ENCODE measurements at places on chromosomes 13 and 19.

DNA sequence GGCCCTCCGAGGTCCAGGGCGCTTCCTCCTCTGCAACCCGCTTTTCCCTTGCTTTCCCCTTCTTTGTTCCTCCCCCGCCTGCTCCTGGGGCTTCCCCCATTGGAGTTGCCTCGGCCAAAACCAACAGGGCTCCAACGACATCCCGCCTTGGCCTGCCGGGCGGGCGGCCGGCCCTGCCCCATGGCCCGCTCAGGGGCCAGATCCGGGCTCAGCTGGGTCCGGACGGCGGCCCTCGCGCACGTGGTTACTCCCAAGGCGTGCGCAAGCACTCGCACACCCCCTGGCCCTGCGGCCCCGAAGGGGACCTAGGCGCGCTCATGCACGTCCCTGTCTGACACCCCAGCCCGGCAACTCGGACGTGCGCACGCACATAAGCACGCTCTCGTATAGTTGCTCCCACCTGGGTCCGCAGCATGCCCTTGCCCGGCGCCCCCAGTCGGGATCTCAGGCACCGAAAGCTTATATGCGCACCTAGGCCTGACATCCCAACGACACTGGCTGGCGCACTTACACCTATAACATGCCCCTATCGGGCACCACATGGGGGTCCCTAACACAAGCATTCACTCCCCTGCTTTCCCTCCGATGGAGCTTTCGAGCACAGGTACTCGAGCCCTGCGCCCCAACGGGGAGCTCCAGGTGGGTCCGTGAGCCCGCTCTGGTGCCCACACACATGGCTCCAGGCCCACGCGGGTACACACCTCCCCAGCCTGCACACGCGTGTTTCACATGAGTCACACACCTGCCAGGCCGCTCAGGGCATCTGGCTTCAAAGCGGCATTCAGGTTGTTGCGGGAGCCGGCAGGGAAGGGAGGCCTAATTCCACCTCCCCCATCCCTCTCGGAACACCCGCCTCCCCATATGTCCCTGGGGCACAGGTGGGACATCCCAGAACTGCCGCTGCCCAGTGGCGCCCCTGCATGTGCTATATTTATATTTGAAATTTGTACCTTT, 15.0 kb downstream of the NFIX start:
- peak; percentile 61 for DNase-seq

- no peak for DNase-seq
Measured at GRCh38 chr13:33367926-33368325, 82.4 kb upstream of the STARD13 start.

GRCh38 chr19:54141356-54141755, 3.8 kb downstream of the CNOT3 start:
- DNase-seq, result no peak

DNA sequence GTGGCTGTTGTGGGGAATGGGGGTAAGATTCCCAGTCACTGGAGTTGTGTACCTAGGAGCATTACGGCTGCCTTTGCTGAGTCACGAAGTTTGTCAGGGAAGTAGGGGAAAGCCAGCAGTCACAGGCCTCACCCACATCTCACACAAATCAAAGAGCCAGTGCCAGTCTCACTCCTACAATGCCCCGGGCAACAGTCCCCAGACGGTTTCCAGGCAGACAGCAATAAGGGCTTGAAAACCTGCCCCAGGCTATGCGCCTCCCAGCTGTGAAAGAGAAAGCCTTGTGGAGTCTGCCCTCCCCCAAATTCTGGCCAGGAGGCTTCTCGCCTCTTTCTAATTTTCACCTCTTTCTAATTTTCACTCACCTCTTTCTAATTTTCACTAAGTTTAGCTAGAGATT, 142.3 kb upstream of the EDNRB start:
- DNase-seq, result no peak

DNA sequence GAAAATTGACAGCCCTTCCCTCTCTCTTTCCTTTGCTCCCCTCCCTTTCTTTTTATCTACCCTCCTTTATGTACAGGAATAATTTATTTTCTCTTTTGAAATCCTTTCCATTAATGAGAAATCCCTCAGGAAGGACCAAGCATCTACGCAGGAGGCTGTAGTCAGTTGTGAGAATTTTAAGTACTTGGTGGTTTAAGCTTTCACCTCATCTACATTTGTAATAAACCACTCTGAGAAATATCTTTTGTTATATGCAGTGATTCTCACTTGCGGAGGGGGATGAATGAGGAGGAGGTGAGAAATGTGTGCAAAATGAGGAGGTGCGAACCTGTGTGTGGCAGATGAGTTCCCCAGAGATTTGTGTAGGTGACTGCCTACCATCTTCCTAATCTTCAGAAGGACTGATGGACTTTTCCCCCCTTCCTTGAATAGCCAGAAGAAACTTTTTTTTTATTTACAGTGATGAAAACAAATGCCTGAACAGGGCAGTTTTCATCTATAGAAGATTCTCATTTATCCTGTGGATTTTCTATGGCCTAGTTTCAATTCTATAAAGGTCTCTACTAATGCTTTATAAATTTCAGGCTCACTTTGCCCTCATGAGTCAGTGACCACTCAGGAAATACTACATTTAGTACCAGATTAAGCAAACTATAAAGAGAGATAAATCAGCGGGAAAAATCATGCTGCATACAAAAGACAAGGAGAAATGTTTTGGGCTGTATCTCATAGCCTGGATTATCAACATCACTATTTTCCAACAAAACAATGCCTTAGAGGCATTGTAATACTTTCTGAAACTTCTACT, 118.3 kb downstream of the LHFPL6 start:
- DNase-seq, result no peak

- DNase-seq, result no peak
Measured at GRCh38 chr13:105663182-105663581, 872.3 kb downstream of the EFNB2 start.

- no peak for DNase-seq
Measured at GRCh38 chr13:113555141-113555540, 29.4 kb upstream of the TFDP1 start.

- no peak for DNase-seq
Measured at GRCh38 chr19:5947435-5947834, 30.5 kb downstream of the RANBP3 start.

- no peak for DNase-seq
Measured at GRCh38 chr19:39160523-39160861, 34.9 kb downstream of the PAK4 start.

GRCh38 chr19:4596033-4596904, 36.8 kb upstream of the SEMA6B start:
- DNase-seq, result no peak

- peak; percentile 24 for DNase-seq
Measured at GRCh38 chr19:34428549-34429285, 536 bp downstream of the UBA2 start.

DNA sequence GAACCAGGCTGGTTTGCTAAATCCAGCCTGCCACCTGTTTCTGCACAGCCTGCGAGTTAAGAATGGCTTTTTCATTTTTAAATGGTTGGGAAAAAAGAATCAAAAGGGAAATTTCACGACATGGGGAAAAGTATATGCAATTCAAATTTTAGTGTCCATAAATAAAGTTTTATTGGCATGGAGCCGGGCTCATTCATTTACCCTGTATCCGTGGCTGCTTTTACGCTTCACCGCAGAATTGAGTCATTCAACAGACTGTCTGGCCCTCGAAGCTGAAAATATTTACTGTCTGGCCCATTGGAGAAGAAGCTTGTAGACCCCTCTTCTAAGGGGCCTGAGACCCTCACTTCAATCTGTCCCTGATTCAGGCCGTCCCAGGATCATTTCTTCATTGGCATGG, 26.1 kb downstream of the IER2 start:
- no peak for DNase-seq

- DNase-seq, result peak; percentile 64
Measured at GRCh38 chr19:45059258-45059965, 16.9 kb downstream of the ZNF296 start.

GRCh38 chr13:95185311-95185710, 115.9 kb downstream of the ABCC4 start:
- no peak for DNase-seq

GRCh38 chr19:5775668-5776309, 8.8 kb downstream of the PRR22 start:
- DNase-seq, result no peak

DNA sequence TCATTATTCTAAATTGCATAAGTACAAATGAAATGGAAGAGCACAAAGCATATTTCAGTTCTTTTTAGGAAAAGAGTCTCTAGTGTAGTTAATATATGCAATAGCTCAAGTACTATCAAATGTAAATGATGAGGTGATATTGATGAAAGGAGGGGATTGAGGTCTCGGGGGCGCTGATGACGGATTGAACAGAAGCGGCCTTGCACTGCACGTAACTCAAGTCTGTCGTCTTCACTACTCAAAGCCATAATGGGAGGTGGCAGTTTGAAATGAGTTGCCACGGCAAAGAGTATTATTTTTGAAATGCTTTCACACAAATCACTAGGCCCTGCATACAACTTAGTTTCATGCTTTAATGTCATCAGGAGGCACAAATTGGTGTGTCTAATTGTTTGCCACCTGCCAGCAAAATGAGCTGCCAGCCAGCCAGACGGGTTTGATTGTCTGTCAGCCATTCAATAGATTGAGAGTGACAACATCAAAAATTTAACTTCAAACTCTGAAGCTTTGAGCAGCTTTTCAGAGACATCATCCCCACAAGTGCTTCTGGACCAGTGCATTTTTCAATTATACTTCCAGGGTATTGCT, 256.6 kb downstream of the NBEA start:
- peak; percentile 27 for DNase-seq

GRCh38 chr19:6947745-6948144, 60.4 kb downstream of the ADGRE1 start:
- DNase-seq, result no peak

- no peak for DNase-seq
Measured at GRCh38 chr13:114229506-114229905, 5.2 kb upstream of the CDC16 start.

DNA sequence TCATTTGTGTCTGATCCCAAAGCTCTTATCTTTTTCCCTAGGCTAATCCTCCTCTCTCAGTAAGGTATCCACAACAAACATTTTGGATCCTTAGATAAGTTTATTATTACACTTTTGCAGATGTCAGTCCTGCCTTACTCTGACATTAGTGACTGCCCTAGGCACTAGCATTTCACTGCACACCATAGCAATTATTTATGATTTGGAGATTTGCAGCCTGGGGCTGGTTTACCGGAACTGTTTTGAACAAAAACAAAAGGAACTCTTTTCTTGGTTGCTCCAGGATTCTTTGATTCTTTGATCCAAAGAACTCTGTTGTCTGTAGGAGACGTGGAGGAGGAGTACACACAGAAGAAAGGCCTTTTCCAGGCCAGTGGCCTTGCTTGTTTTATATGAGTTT, 80.4 kb downstream of the EDNRB start:
- DNase-seq, result no peak

DNA sequence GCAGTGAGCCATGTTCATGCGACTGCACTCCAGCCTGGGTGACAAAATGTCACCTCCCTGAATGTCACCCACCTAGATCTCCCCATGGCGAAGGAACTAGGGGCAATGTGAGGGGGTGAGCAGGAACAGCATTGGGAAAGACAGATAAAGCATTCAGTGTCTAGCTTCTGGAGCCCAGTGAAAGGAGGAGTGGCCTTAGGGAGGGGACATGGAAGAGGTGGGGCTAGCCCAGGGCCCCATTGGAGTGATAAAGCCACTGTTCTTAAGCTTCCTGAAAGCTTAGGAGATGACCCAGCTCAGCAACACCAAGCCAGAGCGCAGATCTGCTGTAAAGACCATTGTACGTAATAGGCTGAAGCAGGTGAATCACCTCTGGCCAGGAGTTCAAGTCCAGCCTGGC, 13.0 kb upstream of the KCNN1 start:
- DNase-seq, result no peak

- no peak for DNase-seq
Measured at GRCh38 chr13:90230311-90230710, 1117.2 kb upstream of the MIR17HG start.

GRCh38 chr13:99383511-99383921, 76.3 kb upstream of the GPR183 start:
- DNase-seq, result no peak

DNA sequence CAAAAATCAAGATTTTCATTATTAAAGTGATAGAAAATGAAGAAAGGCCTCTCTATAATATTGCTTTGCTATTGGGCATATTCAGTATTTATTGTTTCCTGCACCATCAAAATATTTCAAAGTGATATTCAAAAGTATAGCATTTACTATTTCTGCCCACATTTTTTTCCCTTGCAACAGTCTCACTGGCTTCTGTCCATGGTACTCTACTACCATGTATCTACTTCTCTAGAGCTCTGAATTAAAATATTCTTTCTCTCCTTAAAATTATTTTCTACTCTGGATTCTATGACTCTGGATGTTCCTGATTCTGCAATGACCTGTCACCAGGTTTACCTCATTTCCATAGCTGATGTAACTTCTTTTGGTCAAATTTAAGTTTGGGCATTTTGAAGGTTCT, 1508.3 kb upstream of the PRR20A start:
- DNase-seq, result no peak

- no peak for DNase-seq
Measured at GRCh38 chr13:96730676-96731075, 263.6 kb downstream of the OXGR1 start.

- no peak for DNase-seq
Measured at GRCh38 chr19:14115756-14116155, 1.8 kb downstream of the PRKACA start.

GRCh38 chr19:47398707-47399597, 20.4 kb downstream of the MEIS3 start:
- no peak for DNase-seq

DNA sequence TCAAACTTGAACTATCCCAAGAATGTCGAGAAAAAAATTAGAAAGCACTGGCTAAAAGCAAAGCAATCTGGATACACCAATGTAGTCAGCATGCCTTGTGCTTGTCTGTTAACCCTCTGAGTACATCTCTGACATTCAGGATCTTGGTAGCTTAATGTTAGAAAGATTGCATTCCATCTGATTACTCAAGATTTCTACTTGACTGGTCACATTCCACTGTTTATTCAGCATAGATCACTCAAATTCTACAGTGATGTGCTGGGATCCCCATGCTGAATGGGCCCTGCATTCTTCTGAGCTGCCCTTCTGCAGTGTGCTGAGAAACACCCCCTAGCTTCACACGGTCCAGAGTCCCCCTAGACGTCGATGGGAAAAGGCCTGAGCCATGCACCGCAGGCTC, 295.4 kb upstream of the MAB21L1 start:
- DNase-seq, result no peak

DNA sequence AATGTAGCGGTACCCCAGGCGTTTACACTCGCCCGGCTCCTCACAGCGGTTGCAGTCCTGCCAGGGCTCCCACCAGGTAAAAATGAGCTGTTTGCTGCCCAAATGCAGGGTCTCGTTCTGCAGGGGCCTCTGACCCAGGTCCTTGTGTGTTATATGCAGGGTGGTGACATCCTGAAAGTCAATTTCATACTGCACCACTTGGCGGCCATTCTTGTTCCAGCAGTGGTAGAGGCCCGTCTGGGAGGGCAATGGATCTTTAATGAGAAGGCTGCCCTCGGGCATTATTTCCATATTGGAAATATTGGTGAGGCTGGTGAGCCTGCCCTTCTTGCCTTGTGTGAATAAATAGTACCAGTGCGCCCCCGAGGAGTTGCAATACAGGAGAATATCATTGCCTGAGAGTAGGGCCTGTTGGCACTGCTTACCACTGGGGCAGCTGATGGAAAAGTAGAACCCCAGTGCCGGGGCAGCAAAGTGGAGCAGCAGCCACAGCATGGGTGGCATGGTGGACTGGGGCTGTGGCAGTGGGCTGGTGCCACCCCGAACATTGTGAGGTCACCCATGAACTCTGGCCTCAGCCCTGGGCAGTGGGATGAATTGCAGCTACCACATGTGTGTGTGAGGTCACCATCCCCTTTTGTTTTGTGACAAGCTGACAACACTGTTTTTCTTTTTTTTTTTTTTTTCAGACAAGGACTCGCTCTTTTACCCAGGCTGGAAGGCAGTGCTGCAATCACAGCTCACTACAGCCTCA, at the start of gene FAM187B:
Gene FAM187B, minus strand, starts transcription at position 563 of the 754 bp plus-strand sequence. Its CDS starts 59 bp downstream, at position 504.
- DNase-seq, result no peak

- DNase-seq, result peak; percentile 53
Measured at GRCh38 chr19:53961523-53962356, 997 bp upstream of the CACNG8 start.

Data from cerebellar cortex (tissue), 1 donor.